CD4-positive, alpha-beta T cell treated with Interleukin-15 for 4 hours (primary cell): ENCODE measurements at places on chromosomes 11 and 22.

DNA sequence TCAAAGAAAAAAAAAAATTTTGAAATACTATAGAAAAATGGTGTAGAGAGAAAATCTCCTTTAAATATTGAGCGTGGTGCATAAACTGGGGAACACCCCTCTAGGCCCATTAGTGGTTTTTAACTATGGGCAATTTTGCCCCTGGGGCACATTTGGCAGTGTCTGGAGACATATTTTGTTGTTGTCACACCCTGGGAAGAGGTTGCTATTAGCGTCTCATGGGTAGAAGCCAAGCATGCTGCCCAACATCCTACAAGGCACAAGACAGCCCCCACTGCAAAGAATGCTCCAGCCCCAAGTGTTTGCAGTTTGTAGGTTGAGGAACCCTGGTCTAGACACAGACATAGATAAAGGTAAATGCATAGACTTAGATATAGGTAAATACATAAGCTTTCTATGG, 92.6 kb downstream of the KIAA1671 start:
- no peak for DNase-seq

DNA sequence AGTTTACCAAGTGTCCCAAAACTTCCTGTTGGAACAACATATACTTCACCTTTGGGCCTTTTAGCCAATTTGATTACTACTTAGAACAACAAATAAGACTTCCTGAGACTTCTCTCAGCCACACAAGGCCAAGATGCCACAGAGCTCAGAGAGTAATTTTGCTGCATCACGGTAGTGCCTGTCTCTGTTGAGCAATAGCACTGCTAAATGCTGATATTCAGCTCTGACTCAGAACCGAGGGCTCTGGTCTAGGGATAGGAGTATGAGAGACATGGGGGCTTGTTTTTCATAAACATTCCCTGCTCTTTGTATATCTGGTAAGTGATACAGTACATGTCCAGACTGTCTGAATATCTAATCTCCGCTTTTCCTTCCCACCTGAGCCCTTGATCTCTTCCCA, 260.4 kb upstream of the ARHGAP20 start:
- DNase-seq = no peak

GRCh38 chr11:116242006-116242405, 530.8 kb downstream of the BUD13 start:
- no peak for DNase-seq

GRCh38 chr22:37294747-37295146, 12.4 kb downstream of the CYTH4 start:
- DNase-seq = no peak

- DNase-seq = peak; percentile 3
These were observed 15.9 kb upstream of the GLYATL1 start for GRCh38 chr11:58923300-58923788.

- DNase-seq = peak; percentile 45
These were observed 41.7 kb upstream of the AQP11 start for GRCh38 chr11:77547863-77548551.

DNA sequence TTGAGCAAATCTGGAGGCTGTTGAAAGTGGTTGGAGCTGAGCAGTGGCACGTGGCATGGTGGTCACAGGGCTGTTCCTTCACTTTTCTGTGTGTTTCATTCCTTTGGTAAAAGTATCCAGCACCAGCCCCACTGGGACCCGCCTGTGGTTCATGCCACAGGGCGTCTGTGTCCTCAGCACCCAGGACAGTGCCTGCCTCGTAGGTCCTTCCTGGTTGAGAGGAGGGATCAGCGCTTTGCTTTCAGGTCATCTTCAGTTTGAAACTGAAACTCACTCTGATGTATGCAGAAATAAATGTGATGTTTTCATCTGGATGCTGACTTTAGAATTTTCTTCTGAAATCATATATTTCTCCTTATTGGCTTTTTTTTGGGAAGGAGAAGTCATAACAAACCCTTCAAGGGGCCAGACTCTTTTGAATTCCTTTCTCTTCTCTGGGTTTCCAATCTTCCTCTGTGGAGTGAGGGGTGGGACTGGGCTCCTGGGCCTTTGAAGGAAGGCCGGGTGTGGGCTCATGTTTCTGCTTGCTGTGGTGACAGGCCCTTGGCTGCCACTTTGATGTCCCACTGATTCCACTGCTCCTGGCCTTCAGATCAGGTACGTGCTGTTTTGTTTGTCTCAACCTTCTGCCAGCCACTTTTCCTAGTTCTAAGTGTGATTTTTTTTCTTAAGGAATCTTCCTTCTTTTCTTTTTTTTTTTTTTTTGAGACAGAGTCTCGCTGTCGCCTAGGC, 26.2 kb downstream of the TBC1D22A start:
- DNase-seq = no peak

GRCh38 chr11:134862105-134862502, 450.1 kb upstream of the B3GAT1 start:
- no peak for DNase-seq

- no peak for DNase-seq
These were observed 12.2 kb downstream of the TEAD1 start for GRCh38 chr11:12686246-12687060.

DNA sequence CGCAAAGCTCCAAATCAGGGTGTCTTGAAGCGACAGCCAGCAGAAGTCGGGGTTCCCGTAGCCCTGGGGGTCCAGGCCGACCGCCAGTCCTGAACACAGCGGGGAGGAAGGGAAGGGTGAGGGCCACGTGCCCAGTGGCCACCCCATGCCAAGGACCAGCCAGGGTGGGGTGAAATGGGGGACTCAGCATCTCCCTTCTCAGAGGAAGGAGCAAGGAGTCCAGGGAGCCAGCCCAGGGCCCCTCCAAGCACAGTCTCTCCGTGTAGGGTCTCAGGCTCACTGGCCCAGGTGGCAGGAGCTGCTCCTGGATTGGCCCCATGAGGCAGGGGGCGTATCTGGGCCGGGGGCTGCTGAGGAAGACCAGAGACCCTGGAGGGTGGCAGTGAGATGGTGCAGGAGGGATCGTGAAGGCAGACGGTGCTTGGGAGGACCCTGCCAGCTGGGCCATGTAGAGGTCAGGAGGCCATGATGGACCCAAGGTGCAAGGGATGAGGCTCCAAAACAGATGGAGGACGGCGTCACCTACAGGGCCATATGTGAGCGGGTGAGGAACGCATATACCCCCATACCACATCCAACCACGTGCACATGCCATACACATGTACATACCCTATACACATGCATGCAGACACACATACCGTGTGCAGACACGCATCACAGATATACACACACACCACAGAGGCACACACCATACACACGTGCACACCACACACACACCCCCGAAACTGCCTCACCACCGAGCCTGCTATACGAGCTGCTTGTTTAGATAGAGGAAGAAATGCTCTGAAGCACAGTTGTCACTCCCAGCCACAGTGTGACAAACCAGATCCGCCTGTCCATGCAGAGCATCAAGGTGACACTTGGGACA, 34.4 kb downstream of the TRMU start:
- peak; percentile 24 for DNase-seq
